ENCODE measurements at places on chromosomes 13 and 19.

DNA sequence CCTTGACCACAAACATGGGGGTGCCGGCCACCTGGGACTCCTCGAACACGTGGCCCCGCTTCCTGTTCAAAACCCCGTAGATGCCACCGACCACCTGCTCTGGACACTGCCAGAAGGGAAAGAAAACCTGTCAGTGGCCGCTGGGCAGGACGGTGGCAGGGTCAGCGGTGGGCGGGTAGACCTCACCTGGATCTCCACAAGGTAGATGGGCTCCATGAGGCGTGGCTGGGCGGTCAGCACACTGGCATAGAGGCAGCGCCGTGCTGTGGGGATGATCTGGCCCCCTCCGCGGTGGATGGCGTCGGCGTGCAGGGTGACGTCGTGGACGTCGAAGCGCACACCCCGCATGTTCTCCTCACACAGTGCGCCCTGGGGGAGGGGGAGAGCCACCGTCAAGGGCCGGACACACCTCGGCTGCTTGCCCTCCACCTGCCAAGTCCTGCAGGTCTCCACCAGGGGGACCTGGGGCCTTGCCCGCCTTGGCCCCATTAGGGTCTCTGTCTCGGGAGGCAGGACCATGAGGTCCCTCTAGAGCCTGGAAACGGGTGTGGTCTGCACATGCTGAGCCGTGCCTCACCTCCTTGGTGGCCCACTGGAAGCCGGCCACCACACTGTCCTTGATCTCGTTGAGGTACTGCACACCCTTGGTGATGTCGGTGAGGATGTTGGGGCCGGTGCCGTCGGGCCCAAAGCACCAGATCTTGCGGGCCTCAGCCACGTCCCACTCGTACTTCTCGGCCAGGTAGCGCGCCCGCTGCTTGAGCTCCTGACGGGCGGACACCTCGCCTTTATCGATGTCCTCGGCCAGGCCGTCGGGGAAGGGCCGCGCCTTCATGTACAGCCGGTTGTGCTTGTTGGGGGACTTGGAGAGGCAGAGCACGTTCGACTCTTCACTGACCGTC, 6.6 kb upstream of the DAPK3 start:
- DNase-seq = no peak

GRCh38 chr13:46551410-46552302, 1.3 kb upstream of the LRCH1 start:
- peak; percentile 67 for DNase-seq

DNA sequence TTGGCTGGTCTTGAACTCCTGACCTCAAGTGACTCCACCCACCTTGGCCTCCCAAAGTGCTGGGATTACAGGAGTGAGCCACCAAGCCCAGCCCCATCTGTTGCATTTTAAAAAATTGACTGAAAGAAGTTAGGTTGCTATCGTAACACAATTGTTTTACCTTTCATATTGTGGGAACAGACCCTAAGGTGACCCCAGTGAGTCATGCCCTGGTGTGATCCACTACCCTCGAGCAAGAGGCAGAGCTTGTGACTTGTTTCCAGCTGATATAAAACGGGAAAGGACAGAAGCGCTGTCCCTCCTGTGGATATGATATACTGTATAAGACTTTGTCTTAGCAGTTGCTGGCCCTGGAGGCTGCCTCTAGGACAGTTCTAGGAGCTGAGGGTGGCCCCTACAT, 308.6 kb downstream of the HS6ST3 start:
- DNase-seq = no peak

- DNase-seq = no peak
Measured at GRCh38 chr13:23512762-23513395, 57.3 kb upstream of the TNFRSF19 start.

DNA sequence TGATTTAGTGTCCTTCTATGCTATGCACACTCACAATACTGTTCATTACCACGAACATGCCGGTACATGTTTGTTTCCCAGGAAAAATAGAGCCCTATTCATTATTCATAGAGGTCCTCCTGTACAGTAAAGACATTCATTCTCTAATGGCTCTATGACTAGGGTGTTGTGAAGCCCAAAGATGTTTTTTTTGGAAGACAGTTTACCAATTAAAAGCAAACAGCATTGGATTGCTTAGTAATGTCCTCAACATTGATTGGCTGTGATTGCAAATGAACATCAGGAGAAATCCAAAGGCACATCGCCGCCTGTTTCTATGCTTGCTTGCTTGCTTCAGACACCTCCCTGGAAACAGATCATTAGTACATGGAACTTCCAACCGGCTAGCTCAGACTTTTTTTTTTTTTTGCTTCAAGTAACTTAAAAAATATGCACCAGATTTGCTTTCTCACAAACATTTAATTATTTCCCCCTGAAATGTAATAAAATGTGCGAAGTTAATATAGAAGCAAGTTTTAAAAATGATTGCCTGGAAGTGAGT, 8.8 kb upstream of the GPC6 start:
- no peak for DNase-seq

DNA sequence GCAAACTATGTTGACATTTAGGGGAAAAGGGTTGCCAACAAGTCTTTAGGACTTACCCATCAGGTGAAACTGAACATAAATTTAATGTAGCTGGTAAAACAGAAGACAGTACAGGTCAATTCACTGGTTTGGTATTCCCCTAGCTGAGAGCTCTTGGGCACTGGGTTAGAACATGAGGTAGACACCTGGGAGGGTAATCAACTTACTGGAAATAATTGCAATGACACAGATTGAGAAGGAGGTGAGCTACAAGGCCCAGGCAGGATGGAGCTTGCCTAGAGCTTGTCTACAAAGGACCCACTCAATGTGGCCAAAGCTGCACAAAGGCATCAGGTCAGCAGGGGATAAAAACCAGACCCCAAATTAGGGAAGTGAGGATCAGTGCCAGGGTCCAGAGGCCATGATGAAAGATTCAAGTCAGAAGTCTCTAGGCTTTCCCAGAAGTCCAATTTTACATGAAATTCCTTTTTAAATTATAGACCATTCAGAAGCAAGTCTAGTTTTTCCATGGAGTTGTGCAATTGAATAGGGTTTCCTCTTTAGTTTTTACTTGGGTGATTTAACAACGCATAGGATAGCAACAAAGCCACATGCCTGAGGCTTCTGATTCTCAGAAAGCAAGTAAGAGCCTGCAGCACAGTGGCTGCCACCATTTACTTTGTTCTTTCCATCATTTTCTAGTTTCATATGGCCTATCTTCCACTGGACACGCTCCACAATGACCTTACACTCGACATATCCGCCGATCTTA, 194.0 kb downstream of the NDFIP2 start:
- no peak for DNase-seq

DNA sequence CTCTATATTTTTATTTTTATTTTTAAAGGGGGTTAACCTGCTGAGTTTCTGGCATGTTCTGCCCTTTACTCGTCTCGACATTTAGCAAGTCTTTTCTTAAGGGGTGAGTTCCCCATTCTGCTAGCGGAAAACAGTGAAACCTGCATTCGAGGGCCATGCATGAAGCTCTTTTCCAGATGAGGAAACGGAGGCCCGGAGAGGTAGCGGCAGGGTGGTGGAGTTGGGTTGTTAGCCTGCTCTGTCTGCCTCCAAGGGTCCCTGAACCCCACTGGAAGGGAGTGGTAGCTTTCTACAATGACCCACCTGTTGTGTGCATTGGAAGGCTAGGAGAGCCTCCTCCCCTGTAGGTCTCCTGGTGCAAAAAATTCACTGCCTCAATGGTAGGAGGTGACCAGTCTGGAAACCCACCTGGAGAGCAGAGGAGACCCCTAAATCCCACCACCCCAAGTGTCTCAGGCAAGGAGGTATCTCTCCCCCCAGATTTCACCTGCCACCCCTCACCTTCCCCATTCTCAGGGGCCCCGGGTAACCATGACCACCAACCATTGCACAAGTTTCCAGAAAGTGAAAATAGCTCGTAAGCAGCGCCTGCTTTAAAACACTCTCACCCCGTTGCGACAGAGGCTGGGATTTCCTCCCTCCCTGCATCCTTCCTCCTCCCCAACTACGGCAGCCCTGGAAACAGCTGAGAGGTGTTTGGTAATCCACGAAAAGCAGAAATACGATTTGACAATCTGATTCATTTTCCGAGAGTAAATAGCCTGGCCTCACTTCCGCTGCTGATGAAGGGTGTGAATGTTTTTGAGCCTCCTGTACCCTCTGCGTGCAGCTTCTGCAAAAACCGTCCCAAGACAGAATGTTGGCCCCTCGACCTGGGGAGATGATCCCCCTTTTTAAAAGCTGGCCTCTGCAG, 3.5 kb downstream of the KLF2 start:
- peak; percentile 96 for DNase-seq

- DNase-seq = peak; percentile 32
Measured at GRCh38 chr13:30303269-30303668, 4.1 kb downstream of the KATNAL1 start.

DNA sequence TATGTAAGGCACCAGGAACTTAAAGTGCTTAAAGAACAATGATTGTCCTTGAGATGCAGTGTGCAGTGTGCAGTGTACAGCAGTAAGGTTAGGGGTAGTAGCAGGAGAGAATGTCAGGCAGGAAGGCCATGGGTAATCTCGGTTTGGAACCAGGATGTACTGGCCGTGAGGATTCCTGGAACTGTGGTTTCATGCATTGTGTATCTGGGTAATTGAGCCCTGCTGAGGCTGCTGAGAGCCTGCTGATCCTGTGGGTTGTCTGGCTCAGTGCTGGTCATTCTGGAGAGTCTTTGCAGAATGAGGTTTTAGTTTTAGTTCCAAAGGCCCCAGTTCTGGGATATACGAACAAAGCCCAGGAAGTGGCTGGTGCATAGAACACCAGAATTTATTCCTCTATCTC, 71.0 kb downstream of the ZNF568 start:
- DNase-seq = peak; percentile 27

DNA sequence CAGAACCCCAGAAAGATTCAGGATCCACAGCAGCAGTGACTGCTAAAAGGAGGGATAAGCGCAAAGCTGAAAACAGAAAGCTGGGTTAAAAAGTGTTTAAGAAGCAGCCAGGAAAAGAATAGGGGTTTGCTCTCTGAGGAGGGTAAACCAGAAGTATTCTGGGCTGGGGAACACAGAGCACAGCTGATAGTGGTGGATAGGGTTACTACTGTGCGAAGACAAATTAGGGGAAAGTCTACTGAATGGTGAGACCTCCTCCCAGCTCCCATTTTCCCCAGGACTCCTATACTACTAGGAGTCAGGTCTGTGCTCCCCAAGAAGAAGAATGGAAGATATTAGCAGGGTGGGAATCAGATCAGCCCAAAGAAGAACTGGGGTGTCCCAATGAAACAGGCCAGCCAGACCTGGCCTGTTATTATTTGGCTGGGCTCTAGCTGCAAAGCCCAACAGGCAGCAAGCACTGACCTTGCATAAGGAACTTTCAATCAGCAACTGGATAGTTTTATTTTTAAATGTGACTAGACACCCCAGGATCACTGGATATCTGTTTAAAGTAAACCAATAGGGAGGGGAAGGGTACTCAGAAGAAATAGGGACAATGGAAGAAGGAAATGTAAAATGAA, 43.5 kb upstream of the SERTM1 start:
- no peak for DNase-seq

DNA sequence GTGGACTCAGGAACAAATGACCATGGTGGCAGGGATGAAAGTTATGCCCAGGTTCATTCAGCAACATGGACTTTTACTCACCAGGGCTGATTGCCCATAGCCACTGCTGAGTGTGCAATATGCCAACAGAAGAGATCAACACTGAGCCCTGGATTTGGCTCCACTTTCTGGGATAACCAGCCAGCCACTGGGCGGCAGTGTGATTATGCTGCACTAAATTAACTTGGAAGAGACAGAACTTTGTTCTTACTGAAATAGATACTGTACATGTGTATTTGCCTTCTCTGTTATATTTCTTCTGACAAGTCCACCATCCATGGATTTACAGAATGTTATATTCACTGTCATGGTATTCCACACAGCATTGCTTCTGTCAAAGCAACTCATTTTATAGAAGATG, 257.4 kb downstream of the TDRD3 start:
- DNase-seq = peak; percentile 3

- DNase-seq = no peak
Measured at GRCh38 chr19:6540918-6541689, 10.3 kb downstream of the TNFSF9 start.

GRCh38 chr19:6086068-6086788, 24.1 kb downstream of the RFX2 start:
- peak; percentile 56 for DNase-seq

DNA sequence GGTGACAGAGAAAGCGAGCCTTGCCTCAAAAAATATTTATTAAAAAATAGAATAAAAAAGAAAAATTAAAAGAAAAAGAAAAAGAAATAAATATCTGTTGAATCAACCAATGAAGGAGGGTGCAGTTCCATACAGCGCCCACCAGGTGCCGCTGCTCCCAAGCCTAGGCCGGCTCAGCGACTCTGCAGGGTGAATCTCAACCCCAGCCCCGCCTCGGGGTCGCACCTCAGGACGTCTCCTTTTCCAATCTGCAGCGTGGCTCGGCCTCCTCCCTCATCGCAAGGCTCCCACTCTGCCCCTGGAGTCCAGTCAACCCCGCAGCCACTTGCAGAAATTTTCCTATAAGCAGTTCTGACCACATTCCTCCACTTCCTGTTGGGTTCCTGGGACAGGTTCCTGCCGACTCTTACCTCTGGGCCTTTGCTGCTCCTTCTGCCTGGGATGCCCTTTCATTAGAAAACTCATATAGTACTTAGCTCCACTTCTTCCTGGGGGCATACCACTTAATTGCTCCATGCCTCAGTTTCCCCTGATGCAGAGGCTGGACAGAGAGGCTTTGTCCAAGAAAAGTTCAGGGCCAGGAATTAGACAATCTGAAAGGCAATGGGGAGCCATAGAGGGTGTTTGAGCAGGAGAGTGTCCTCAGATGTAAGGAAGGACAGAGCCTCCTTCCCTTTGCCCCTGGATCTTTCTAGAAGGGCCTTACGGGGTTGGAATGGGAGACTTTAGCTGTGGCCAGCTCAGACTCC, 24.3 kb downstream of the NFILZ start:
- peak; percentile 29 for DNase-seq

GRCh38 chr13:50464349-50465251, 378.9 kb downstream of the DLEU7 start:
- no peak for DNase-seq

GRCh38 chr19:29121684-29122083, 91.3 kb downstream of the UQCRFS1 start:
- no peak for DNase-seq

DNA sequence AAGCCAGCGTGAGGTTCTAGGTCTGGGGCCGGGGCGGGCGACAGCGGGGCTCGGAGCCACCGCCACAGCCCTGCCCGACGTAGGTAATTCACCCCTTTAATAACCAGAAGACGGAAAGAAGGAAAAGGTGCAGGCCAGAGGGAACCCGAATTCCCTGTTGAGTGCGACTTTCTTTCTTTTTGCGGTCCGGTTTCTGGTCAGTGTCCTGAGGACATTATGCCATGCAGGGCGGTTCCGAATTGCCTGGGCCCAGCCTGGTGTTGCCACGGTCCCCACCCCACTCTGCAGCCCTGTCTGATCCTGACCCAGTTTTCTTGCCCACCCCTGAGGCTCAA, 18.4 kb upstream of the TFDP1 start:
- DNase-seq = no peak

GRCh38 chr19:39740395-39740794, 2.6 kb upstream of the CLC start:
- DNase-seq = no peak

GRCh38 chr13:36417331-36417730, 15.0 kb upstream of the CCNA1 start:
- DNase-seq = no peak
